Heart left ventricle (tissue), 16 donors: ENCODE measurements at places on chromosomes 6 and 20. TPM values are rescaled to one million over a fixed set of nuclear protein-coding genes. Genes with fewer than 3 reads are reported as not detected.

- DNase-seq: no peak
Observed at GRCh38 chr6:159808647-159809046, 8.6 kb downstream of the PNLDC1 start.

GRCh38 chr6:75693534-75693933 lies 55.5 kb upstream of the MYO6 start:
- DNase-seq: no peak

DNA sequence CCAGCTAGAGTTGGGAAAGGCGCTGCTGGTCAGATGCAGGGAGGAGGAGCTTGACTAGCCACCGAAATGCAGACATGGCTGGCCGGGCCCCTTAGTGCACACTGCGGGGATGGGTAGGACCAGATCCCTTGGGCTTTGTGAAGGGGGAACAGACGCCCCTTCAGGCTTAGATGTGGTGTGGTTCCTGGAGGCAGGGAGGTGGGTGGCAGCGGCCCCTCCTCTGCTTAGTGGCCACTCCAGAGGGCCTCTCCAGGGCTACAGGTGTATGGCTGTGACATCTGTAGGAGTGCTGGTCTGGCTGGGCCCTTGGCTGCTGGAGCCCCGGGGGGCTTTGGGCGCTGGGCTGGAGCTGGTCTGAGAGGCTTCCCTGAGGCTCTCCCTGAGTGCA lies 5.9 kb downstream of the CCND3 start:
- no peak for DNase-seq

The SIRPD gene
- not detected for total RNA-seq
